Stimulated activated CD8-positive, alpha-beta memory T cell treated with anti-CD3 and anti-CD28 coated beads, Interleukin-7, amount 100 ng/mL, for 48 hours (primary cell): ENCODE measurements at places on chromosomes 12 and 14.

DNA sequence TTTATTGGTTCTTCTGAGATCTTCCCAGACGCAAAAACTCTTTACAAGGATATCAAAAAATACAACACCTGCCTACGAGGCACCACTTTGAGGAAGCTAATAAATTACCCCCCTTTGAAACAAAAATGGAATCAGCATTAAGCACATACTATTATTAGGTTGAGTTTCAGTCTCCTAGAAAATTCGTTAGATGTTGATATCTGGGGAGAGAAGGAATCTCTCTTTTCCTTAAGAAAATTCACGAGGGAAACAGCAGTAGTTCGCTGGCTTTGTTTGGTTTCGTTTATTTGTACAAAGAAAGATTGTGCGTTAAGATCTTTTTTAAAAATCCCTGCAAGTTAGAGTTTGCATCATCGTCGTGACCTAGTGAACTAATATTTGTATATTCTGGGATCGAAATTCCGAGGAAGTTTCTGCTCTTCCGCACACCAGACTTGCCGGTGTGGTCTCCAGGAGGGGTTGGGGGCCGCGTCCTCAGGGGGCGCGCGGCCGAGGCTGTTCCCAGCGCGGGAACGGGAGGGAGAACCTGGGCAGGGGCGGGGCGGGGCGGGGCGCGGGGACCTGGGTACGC is 12.1 kb downstream of the NKX2-1 start:
- no peak for DNase-seq

GRCh38 chr12:130622803-130623202 is 93.3 kb downstream of the RIMBP2 start:
- no peak for DNase-seq

- no peak for DNase-seq
Observed at GRCh38 chr14:98950353-98950895, 321.6 kb downstream of the BCL11B start.

GRCh38 chr12:102539651-102540553 is 59.5 kb upstream of the IGF1 start:
- no peak for DNase-seq

GRCh38 chr12:48768147-48768546 is 20.7 kb downstream of the ADCY6 start:
- no peak for DNase-seq

DNA sequence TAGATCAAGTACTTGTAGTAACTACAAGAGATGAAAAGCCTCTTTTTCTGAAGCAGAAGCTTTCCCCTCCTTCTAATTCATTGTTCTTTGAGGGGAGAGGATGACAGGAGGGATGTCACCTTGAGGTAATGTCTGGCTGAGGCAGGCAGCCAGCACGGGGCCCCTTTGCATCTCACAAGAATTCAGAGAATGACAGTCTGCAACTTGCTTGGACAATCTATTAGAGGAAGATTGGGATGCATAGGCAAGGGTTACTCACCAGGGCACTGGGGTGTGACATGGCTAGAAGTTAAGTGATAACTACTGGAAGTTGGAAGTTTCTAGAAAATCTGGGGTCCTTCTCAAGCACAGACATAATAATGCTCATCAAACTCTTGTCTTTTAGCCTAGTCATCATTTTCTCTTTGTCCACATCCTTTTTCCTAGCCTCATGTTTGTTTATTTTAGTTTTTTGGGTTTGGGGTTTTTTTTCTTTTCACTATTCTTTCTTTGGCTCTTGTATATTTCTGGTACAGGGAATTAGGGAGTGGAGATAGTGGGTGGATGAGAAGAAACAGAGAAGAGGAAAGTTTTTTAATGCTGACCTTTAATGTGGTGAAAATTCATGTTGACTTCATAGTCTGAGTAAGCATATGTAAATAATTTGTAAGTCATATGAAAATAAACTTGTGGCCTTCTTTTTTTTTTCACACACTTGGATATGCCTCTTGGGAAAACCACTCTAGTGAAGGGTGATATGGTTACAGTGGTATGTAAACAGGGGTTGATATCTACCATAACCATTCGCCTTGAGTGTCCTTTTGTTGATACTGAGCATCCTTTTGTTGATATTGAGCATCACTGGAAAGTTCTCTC is 55.1 kb downstream of the TTLL5 start:
- no peak for DNase-seq

DNA sequence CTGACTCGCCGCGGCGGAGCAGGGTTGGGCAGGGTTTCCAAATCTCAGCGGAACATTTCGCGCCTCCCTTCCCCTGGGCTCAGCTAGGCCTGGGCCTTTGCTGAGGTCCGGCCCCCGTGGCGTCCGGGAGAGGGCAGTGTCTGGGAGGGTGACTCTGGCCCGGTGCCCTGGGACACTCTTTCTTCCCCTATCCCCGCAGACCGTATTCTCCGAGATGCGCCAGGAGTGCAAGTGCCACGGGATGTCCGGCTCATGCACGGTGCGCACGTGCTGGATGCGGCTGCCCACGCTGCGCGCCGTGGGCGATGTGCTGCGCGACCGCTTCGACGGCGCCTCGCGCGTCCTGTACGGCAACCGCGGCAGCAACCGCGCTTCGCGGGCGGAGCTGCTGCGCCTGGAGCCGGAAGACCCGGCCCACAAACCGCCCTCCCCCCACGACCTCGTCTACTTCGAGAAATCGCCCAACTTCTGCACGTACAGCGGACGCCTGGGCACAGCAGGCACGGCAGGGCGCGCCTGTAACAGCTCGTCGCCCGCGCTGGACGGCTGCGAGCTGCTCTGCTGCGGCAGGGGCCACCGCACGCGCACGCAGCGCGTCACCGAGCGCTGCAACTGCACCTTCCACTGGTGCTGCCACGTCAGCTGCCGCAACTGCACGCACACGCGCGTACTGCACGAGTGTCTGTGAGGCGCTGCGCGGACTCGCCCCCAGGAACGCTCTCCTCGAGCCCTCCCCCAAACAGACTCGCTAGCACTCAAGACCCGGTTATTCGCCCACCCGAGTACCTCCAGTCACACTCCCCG is 3.0 kb downstream of the WNT1 start:
- no peak for DNase-seq

DNA sequence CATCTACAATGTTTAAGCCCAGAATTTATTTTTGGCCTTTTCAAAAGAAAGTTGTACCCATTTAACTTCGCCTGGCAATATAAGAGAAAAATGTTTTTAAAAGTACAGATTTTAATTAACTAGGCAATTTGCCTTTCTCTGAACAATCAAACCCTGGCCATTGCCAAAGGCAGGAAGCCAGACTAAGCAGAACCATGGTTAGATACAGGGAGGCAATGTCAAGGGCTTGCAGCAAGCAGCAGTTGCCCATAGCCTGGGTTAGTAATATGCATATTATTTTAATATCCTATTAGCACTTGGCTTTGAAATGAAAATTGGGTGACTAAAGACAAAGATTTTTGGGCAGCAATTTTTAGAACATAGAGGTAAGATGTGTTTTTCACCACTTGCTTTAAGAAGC is 51.1 kb upstream of the FRMD6 start:
- DNase-seq: no peak

GRCh38 chr14:33307691-33308251 is 369.1 kb downstream of the NPAS3 start:
- no peak for DNase-seq

DNA sequence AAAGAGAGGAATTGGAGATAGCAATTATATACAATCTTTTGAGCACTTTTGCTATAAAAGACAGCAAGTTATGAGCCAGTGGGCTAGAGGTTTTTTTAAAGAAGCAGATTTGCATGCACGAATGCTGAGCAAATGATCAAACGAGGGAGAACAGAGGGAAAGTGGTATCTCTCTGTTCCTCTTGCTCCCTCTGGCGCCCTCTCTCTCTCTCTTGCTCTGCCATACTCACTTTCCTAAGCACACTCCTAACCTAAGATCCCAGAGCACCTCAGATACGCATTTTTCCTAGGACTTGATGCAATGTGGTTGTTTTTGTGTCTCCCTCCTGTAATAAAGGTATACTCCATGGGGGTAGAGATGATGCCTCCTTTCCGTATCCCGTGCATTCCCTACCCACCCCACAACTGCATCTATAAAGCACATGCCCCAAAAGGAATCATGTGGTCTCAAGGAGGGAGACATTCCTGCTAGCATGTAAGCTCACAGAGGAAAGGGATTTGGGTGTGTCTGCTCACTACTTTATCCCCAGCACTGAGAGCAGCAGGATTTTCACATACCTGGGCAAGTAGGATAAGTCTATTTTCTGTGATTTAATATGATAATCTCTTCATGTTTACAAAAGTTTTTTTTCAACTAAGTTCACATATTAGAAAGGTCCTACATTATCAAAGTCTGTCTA is 270.2 kb downstream of the SSPN start:
- DNase-seq: no peak

DNA sequence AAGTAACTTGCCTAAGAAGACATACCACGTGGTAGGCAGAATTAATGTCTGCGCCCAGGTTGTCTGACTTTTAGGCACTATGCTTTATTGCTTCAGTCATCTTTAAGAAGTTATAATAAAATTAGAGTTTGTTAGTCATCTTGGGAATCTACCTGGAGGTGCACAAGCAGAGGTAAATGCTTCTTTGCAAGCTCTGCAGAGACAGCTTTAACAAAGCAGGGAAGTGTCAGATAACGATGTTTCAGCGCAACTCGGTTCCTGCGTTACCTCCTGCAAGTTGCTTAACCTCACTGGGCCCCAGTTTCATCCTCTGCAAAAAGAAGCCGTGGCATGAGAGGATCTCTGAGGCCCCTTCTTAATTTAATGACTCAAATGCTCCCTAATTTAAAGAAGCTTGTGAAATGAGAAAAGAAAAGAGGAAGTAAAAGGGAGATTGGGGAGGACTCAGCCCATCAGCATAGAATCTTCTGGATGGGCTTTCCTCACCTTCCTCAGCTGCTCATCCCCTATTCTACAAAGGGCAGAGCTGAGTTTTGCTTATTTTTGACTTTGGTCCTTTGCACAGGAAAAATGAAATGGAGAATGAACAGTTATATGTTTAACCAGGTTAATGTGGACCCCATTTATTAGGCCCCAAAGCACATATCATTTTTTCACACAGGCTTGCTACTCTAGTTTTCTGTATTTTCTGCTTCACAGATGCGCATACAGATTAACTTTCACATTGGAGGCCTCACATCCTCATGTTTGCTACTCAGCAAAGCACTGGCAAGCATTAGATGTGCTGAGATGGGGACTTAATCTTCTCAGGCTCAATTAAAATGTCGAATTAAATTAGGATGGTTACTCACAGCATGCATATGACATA is 5.1 kb downstream of the ARHGDIB start:
- DNase-seq: no peak

DNA sequence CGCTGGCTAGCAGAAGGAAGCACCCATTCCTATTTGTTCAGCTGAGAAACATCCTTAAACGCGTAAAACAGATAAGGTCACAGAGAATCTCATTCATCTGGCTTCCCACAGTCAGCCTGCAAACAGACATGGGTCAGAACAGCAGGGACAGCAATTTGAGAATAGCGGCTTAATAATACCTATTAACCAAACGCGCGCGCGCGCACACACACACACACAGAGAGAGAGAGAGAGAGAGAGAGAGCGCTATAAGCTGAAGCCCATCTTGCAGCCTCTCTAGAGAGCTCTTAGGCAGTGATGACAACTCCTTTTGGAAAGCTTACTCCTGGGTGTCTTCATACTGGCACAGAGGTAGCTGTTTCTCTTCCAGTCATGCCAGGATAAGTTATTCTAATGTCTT is 26.4 kb downstream of the TMEM132D start:
- DNase-seq: no peak

GRCh38 chr12:118548887-118549509 is 172.6 kb downstream of the SUDS3 start:
- no peak for DNase-seq

DNA sequence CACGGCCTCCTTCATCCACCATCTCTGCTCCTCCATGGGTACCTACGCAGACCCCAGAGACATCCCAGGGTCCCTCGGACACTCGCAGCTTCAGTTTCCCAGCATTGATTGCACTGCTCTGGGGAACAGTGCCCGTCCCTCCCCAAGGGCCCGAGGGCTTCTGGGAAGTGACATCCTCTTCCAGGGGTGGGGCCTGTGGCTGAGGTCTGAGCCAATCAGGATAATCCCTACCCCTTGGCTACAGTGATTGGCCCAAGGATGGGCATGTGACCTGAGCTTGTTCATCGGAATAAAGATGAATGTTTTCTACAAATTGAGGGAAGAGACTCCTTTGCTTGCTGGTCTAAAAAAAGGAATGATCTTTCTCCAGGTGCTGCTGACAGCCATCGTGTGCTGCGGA is 37.3 kb upstream of the MYL2 start:
- DNase-seq: no peak

- DNase-seq: no peak
Observed at GRCh38 chr12:131121705-131122405, 168.1 kb downstream of the ADGRD1 start.

GRCh38 chr12:9960590-9960989 is 10.6 kb upstream of the CLEC12A start:
- DNase-seq: no peak

GRCh38 chr14:68094752-68095151 is 275.2 kb downstream of the RAD51B start:
- DNase-seq: no peak

- no peak for DNase-seq
Observed at GRCh38 chr14:98952593-98953350, 319.2 kb downstream of the BCL11B start.

DNA sequence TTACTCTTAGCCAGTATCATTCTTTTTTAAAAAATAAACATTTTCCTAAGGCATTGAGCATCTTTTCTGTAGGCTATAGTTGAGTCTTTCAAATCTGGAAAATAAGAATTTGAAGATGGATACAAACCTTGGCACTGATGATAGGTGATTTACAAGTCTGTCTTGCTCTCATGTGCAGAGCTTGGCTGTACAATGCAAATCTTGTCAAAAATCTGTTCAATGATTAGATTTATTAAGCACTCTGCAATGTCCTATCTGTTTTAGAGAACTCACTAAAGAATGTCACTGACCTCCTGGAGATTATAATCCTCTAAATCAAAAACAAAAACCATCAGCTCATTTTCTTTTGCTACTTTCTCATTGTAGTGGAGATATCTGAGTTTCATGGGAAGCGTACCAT is 42.8 kb upstream of the AMIGO2 start:
- no peak for DNase-seq

DNA sequence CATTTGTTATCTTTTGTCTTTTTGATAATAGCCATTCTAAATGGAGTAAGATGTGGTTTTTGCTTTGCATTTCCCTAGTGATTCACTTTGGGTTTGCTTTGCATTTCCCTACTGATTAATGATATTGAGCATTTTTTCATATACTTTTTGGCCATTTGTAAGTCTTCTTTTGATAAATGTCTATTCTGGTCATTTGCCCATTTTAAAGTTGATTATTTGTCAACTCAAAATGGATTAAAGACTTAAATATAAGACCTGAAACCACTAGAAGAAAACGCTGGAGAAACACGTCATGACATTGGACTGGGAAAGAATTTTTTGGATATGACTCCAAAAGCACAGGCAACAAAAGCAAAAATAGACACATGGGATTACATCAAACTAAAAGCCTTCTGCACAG is 148.0 kb downstream of the APAF1 start:
- no peak for DNase-seq
